ENCODE measurements at places on chromosomes 6 and 20.
A peak's percentile ranks its signal among the peaks of the same experiment; 100 is the strongest.

- no peak for DNase-seq
Measured at GRCh38 chr6:27768556-27768955, 143.6 kb downstream of the OR2B2 start.

GRCh38 chr6:125174626-125175025 is 21.1 kb downstream of the TPD52L1 start:
- DNase-seq = peak; percentile 58

DNA sequence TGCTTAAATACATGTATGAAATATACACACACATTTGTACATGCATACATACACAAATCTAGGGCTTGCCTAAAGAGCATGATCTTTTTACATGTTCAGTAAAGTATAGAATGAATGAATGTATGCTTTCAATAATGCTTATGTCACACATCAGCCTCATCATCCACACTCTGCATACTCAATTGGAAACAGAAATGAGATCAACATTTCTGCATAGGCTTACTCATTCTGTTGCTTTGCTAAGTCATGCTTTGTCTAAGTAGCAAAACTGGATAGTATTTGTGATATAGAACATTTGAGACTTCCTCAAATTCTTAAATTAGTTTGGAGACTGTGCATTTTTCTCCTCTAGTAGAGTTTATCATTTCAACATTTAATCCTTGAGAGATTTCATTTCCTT is 343.3 kb downstream of the ADGRB3 start:
- DNase-seq = peak; percentile 78

- DNase-seq = no peak
Measured at GRCh38 chr6:148273962-148274752, 68.5 kb upstream of the SASH1 start.

DNA sequence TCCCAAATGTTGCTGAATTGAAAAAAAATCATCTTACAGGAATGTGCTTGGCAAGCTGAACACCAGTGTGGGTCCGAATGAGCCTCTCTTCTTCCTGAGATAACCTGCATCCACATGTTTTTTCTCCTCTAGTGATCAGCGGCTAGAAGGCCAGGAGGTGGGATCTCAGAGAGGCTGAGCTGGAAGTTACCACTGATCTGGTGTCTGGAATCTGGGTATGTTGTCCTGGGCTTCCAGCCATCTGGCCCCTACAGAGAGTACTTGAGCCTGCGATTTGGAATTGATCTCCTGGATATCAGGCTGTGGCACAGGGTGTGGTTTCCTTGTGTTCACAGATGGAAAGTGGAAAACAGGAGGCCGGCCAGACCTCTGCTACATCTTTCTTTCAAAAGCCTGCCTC is 35.9 kb downstream of the SULF2 start:
- DNase-seq = no peak

- DNase-seq = no peak
Measured at GRCh38 chr20:39504710-39505094, 542.6 kb downstream of the DHX35 start.

DNA sequence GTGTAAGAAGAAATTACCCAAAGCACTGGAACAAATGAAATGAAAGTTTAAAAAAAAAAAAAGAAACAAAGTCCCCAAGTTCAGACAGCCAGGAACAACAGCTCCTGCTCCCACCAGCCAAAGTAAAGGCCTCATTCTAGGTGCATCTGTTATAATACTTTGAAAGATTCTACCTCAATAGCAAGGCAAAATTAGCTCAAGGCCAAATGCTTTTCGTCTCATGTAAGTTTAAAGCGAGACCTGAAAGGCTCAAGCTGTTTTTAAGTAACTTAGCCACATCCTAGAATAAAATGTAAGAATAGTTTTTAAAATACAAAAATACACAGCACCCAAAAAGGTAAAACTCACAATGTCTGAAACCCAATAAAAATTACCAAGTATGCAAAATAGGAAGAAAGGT is 64.7 kb downstream of the TASP1 start:
- no peak for DNase-seq

DNA sequence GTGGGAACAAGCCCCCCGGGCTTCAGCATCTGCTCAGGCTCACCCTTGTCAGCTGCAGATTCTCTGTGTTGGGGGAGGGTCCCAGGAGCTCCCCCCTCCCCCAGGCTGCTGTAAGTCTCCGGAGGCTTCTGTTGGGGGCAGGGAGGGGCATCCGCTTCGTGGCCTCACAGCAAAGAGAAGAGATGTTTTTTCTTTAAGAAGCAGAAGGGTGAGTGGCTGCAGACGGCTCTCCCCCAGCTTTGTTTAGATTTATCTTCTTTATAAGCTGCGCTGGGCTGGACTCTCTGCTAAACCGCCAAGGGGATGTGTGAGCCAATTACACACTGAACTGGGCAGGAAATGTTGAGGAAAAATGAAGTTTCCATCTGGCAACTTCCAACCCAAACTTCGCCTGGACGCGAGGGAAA is 48.7 kb upstream of the GATA5 start:
- peak; percentile 41 for DNase-seq

DNA sequence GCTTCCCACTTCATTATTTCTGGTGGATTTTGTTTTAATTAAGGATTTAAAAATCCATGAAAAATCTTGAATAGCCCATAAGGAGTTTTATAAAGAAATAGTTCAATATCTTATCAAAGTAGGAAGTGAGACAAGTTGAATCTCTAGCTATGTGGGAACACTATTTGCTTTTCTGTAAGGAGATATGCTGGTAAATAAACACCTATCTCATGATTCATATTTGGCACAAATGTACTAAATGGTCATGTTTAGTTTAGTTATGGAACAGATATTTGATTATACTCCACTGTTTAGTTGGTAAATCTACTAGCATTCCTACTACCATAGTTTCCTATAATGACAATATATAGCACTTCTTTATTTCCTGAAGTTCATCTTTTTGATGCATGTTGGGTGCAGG is 239.9 kb upstream of the CEP162 start:
- no peak for DNase-seq
